Esophagus squamous epithelium (tissue), 5 donors: ENCODE measurements at places on chromosomes 2 and 18. TPM values are rescaled to one million over a fixed set of nuclear protein-coding genes. Genes with fewer than 3 reads are reported as not detected.
A peak's percentile ranks its signal among the peaks of the same experiment; 100 is the strongest.

- no peak for DNase-seq
Observed at GRCh38 chr18:48517048-48517447, 21.8 kb upstream of the CTIF start.

- DNase-seq, result no peak
Observed at GRCh38 chr2:188551671-188552070, 260.0 kb downstream of the GULP1 start.

- DNase-seq, result no peak
Observed at GRCh38 chr2:80255918-80256781, 48.4 kb downstream of the LRRTM1 start.

- no peak for DNase-seq
Observed at GRCh38 chr2:113760400-113760799, 4.0 kb upstream of the SLC35F5 start.

GRCh38 chr18:801137-801536 is 10.9 kb downstream of the YES1 start:
- no peak for DNase-seq

- peak; percentile 11 for DNase-seq
Observed at GRCh38 chr2:43136876-43137275, 89.5 kb downstream of the ZFP36L2 start.

- DNase-seq, result no peak
Observed at GRCh38 chr18:78860117-78860516, 119.5 kb upstream of the SALL3 start.

DNA sequence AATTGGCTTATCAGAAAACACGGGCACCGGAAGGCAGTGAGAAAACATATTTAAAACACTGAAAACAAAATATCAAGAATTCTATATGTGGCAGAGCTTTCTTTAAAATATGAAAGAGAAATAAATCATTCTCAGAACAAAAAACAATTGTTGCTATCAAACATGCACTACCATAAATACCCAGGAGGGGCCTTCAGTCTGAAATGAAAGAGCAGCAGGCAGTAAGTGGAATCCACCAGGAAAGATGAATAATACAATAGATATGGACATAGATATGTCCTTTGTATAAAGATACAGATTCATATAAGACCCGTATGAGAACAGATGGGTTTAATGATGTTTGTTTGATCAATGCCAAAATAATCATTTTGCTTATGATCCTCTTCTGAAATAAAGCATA is 142.0 kb downstream of the TMEM18 start:
- no peak for DNase-seq

DNA sequence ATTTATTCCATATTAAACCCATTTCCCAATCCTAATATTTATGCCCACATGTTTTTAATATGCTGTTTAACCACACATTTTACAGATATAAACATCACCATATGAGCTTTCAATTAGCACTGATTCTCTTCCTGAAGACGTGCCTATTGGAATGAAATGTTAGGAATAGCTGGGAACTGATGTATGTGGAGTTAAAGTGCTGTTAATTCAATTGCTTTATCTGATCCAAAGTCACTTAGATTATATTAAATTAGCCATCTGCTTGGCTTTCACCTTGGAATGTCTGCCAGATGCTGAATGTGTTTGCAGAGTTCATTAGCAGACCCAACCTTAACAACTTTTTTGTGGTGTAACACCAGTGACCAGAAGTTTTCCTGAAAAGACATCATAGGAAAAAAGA is 942.9 kb upstream of the KLHL29 start:
- no peak for DNase-seq

DNA sequence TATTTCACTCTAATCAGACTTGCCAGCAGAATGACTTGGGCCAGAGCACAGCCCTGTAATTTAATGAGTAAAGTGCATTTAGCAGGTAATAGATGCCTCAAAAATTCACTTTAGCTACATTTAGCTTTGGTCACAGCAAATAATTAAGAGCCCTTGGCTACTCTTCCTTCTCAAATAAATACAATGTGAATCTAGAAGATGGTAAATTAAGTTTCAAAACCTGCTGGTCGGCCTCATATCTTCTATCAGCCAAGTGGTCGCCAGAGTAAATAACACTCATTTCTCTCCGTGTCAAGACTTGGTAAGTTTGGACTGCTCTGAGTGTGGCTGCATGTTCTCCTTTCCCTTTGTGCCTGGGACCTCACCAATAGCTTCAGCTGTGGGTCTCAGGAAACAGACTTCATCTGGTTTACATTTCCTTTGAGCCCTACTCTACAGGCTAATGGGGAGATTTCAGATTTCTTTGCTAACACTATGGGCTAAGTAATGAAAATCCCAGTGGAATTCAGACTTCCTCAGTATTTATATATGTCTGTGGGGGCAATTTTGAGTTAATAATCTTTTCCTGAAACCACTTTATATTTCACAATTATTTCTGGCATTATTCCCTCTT is 375.8 kb downstream of the RBM43 start:
- no peak for DNase-seq

GRCh38 chr2:72138921-72139381 is 8.7 kb downstream of the CYP26B1 start:
- DNase-seq, result no peak

DNA sequence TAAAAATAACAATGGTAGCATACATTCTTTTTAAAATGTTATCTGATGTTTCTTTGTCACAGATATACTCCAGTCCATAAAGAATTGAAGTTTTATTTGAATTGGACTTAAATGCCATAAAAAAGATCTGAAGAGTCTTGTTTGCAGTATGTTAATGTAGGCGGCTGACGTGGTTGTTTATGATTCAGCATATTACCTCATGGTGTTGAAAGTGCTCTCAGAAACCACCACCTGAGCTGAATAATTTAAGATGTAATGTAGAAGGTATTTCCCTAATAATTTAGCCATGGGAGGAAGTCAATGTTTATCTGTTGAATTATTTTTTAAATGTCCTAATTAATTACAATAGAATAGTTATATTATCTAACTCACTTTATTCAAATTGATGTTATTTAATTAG is 58.6 kb upstream of the CHN1 start:
- DNase-seq, result no peak

DNA sequence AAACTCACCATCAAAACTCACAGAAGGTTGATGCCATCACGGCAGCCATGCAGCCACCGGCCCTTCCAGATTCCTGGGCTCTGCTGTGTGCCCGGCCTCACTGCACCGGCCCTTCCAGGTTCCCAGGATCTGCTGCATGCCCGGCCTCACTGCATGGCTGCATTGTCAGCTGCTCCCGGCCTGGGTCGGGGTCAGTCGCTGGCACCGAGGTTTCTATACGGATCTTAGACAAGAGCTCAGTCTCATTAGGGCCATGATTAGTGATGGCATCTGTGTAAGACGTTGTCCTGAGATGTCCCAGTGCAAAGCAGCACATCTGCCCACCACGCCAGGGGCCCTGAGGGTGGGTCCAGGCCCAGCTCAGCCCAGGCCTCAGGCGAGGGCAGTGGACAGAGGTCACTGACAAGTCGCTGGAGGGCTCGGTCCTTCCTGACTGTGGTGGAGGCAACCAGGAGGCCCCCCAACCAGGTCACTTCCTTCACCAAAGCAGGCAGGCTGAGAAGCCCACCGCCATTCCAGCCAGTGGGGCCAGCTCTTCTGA is 29.4 kb downstream of the TMEM18 start:
- no peak for DNase-seq

DNA sequence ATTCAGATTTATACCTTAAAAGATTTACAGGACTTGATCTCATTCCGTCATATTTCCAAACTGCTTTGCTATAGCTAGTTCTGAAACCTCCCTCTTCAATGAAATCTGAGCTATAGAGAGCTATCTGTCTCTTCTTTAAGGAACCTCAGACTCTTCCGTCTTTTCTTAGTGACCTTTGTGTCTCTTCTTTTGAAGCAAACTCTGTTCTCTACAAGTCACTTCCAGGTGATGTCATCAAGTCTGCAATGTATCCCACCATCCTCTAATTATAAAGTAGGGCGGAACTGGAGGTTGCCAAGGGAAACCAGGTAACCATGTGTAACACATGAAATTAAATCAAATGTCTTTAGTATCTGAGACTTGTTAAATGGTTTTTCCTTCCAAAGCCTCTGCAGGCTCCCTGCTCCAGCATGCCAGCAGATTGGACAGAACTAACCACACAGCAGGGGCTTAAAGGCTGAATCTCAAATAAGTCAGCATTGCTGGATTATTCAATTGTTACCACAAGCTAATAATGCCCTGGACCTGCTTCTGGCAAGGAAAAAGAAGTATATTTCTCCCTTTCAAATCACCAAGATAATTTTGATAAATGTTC is 41.2 kb upstream of the PEX13 start:
- no peak for DNase-seq

The SERPINB3 gene
- 349 TPM for total RNA-seq

The GAD1 gene
- total RNA-seq, result 0.26 TPM

The PFN4 gene
- not detected for total RNA-seq

The LTBP1 gene
- 5.5 TPM for total RNA-seq

The SERPINB11 gene
- total RNA-seq, result 13.5 TPM

The CRYGD gene
- not detected for total RNA-seq

The HOXD12 gene
- not detected for total RNA-seq

The CXCR1 gene
- total RNA-seq, result 1.3 TPM

The SP110 gene
- 16.8 TPM for total RNA-seq

The HAUS1 gene
- 21.1 TPM for total RNA-seq
